CD4-positive, alpha-beta T cell treated with Interleukin-17A for 4 hours (primary cell): ENCODE measurements at places on chromosomes 1 and 21.

- DNase-seq: no peak
These were observed 5.6 kb upstream of the DSCAM start for GRCh38 chr21:40852563-40852962.

DNA sequence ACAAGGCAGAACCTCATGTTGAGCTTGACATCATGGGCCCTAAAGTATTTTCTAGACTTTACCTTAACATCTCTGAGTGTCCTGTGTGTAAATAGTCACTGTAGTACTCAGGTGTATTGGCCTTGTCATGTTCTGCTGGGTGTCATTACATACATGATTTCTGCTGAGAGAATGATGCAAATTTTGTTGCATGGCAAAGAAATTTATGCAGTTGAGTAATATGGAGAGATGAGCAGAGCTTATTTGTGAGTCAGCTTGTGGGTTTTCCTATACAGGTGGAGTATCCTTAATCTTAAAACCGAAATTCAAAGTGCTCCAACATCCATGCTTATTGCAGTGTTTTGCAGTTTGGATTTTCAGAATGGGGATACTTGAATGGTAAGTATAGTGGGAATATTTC lies 36.6 kb downstream of the RGL1 start:
- no peak for DNase-seq

DNA sequence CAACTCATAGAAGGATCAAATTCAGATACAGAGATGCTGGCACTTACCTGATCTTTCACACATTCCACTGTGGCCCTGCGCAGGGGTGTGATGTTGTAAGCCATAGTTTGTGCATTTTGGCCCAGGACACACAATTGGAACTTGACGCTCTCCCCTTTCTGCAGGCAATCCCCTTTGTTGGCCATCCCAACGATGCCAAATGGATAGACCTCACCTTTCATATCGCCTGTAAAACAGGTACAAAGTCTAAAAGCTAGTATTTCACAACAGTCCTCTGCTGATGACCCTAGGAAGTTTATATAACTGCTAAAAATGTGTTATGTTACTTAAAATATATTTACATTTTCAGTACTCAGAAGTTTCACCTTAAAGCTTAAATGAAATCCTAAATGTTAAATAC lies 3.9 kb upstream of the NRAS start:
- DNase-seq: no peak

GRCh38 chr1:207020065-207020708 lies 12.4 kb downstream of the C1orf116 start:
- no peak for DNase-seq

DNA sequence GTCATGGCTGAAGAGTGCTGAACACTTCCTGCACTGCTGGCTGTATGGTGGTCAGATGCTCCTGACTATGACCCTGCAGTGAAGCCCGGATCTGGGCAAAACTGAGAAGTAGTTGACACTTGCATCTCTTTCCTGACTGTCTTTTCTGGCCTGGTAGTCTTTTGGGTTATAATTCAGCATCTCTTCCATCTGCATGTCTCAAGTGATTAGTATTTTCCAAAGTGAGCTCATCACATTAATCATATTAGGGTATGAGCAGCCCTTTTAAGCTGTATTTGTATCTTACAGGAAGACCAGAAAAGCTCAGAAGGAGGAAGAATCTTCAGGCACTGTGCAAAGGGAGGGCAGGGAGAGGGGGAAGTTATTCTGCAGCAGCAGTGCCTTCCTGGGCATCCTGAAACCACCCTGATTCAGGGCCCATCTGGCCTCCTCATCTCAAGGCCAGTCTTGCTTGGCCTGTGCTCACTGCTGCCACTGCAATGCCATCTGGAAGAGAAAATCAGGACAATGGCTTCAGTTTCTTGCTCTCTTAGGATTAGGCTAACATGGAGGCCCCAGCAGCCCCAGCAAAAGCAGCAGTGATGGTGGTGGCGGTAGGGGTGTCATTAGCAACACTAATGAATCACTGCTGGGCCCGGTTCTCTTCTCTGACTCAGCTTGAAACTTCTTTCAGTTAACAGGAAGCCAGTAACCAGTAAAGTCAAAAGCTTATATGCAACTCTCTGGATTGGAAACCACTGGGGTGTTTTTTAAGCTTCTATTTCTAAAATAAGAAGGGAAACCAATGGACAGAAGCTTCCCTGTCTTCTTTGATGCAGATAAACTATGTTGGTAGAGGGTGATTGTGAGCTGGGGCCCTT lies 63.3 kb upstream of the WDR26 start:
- DNase-seq: peak; percentile 63

GRCh38 chr1:68175621-68176398 lies 56.5 kb downstream of the WLS start:
- DNase-seq: no peak

DNA sequence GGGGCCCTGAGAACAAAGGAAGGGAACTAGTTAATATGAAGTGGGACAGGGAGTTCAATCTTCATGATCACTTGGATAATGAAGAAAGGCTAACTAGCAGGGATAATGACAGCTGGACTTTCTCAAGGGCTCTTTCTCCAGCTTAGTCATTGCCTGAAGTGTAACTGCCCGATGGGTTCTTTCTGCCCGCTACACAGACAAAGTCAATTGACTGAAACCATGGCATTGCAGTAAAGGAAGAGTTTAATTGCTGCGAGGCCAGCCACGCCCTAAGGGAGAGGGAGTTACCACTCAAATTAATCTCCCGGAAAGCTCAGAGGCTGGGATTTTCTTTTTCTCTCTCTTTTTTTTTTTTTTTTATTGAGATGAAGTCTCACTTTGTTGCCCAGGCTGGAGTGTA lies 16.6 kb upstream of the SLC2A5 start:
- DNase-seq: no peak

GRCh38 chr1:177023249-177023648 lies 141.3 kb downstream of the ASTN1 start:
- DNase-seq: no peak

DNA sequence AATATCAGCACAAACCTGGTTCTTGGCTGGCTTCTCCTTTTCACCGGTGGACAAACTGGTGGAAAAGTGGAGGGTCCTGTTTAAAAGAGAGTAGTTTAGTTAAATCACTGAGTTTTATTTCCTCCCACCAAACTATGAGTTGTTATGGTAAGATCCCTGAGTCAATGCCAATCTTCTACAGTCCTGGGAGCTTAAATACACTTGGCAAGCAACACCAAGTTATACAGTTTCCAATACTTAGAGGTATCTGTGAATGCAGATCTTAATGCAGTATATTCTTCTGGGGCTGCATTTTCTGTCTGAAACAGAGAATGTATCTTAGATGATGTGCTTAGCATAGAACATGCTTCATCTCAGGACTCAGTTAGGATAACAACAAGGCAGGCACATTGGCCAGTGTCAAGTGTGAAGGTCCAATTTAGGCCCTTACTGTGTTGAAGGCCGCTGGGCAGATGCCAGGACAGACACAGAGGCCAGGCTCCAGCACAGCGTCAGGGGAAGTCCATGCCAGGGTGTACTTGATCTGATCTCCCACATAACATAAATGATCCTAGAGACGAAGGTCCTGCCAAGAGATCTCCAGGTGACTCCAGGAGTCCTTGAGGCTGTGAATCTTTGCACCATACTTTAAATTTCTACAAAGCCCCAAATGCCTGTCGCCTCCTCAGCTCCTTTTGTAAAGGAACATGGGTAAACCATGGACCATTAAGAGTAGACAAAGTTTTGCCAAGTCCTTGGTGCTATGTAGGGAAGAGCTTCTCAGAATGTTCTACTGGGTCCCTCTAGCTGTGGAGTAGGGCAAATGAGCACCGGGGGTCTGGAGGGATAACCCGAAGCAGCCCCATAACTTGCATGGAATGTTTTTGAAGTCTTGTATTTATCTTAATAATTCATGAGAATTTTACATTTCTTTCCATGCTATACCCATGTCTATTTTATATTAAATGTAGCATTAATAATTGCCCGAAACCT lies 76.8 kb downstream of the KCNJ15 start:
- peak; percentile 13 for DNase-seq

- peak; percentile 21 for DNase-seq
These were observed 167.7 kb downstream of the ACTL8 start for GRCh38 chr1:17922833-17923232.

DNA sequence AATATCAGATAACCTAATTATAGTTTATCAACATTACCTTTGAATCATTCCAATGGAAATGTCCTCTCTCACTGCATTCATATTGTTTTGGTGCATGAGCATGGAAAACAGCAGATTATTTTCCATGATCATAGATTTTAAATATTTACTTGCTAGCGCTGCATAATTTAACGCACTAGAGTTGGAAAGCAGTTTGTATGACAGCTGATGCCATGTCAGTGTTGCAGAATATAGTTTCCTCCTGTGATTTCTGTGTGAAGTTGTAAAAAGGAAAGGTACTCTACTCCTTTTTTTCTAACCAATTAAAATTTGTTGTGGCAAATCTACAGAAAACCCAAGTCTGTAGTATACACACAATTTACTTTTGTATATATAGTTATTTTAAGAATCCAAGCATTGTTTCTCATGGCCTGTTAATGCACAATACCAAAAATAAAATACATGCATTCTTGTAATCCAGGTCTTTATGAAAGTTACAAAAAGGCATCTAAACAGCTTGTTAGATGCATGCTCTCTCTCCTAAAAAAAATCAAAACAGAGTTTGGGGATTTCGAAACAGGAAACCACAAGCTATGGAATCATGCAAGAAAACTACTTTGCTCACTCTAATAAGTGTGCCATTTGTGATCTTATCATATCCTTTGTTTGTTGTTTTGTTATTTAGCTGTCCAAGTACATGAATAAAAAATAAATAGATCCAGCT lies 1.9 kb upstream of the ATG4C start:
- no peak for DNase-seq

DNA sequence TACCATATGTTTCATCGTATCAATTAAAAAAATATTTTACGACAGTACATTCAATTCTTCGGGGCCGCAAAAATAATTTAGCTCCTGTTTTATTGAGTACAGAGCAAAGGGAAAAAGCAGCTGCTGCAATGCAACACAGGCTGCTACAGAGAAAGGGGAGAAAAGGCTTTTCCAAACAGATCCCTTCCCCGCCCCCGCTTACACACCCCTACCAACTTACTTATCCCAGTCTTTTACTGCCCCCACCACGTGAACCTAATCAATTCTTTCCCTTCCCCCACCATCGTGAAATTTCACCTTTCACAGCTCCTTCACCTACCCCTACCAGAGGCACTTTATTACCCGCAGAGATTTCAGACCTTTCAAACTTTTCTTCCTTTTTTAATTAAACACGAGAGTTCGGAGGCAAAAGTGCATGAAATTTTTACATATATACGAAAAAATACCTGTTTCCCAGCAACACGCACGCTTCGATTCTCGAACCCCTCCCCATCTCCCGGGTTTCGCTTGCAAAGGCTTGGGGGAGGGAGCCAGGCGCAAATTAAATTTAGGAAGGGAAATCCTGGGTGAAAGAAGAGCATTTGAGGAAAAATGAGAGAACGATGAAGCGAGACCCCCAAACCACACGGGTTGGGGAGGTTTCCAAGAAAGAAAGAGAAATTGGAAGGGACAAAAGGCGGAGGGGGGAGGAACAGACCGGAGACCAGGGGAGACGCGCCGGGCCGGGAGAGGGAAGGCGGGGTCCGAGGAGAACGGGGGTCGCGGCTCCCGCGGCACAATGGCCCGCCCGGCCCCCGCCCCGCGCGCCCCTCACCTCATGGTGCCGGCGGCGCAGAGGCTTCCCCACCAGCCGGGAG lies 823 bp downstream of the ENAH start:
- DNase-seq: peak; percentile 9

DNA sequence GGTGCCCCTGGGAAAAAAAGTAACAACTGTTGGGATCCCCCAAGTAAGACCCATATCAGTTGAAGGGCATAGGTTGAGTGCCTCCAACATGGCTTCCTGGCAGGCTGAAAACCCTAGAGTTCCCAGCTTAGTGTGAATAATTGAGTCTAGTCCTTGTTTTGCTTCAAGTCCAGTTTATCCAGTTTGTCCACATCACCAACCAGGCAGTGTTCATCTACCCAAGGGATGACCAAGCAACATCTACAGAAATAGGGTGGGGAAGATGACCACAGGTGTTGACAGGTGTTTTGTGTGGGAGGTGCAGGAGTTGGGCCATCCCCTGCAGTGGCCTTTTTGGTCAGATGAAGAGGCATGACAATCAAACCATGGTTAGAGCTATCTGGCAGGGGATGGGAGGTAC lies 54.3 kb upstream of the ERO1B start:
- DNase-seq: no peak

DNA sequence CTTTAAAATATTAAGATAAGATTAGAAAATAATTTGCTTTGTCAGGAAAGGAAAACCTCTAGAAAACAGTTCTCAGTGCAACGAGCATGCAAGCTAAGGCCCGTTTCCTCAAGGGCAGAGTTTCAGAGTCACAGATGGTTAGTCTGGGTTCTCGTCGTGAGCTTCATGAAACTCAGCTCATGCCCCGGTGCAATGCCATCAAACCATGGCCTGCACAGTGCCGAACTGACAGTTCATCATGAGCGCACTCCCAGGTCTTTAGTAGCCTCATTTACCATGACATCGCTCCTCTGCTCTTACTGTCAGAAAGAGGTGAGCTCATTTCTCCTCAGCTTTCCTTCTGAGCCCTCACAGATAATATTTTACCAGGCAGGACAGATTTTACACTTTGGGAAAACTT lies 319.2 kb downstream of the NTNG1 start:
- no peak for DNase-seq

DNA sequence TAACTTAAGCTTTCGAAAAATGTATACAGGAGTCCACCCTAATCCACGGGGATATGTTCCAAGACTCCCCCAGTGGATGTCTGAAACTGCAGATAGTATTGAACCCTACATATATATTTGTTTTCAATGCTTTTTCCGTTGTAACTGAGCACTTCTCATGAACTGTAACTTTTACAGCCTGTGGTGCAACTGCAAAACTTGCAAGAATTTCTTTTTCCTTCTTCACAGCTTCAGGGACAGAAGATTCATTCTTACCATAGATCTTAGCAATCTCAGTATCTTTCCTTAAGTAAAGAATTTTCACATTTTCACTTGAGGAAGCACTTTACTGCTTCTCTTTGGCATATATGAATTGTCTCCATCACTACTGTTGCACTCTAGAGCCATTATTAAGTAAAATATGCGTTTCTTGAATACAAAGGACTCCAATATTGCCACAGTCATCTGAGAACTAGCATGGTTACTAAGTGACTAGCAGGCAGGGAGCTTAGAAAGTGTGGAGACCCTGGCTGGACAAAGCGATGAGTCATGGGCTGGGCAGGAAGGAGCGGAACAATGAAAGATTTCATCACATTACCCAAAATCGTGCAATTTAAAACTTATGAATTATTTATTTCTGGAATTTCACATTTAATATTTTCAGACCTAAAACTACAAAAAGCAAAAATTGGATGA lies 14.1 kb downstream of the DPYD start:
- no peak for DNase-seq
